ENCODE measurements at places on chromosomes 1 and 21.

GRCh38 chr1:235972311-235972689 is 92.6 kb downstream of the NID1 start:
- DNase-seq, result no peak

GRCh38 chr21:45863267-45863666 is 118.3 kb upstream of the COL6A1 start:
- DNase-seq, result no peak

DNA sequence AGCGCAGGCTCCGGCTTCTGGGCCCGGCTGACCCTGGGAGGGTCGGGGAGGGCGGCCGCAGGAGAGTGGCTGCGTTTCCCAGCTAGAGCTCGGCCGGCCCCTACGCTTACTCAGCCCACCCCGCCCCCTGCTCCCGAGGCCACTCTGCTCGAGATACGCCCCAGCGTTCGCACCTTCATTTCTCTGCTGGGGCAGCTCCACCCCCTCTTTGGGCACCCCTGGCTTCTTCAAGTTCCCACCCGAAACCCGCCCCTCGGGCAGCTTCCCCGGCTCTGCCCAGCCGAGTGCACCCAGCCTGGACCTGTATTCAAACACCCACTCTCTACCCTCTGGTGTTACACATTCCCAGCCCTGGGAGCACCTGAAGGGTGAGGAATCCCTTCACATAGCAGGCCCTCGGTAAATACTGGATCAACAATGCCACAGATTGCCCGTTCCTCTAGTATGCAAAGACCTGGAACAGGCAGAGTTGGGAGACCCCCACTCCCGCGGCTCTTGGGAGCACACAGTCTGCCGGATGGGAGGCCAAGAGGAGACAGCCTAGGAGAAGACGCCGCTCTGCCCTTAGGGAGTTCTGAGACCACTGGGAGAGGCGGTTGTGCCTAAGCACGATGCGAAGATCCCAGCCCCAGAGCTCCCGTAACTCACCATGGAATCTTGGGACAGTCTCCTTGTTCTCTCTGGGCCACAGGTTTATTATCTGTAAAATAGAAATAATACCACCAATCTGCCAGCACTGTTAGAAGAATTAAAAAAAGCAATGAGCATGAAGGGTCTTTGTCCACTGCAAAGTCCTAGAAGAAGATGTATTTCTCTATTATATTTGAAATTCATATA is 566 bp upstream of the PAQR7 start:
- peak; percentile 32 for DNase-seq

DNA sequence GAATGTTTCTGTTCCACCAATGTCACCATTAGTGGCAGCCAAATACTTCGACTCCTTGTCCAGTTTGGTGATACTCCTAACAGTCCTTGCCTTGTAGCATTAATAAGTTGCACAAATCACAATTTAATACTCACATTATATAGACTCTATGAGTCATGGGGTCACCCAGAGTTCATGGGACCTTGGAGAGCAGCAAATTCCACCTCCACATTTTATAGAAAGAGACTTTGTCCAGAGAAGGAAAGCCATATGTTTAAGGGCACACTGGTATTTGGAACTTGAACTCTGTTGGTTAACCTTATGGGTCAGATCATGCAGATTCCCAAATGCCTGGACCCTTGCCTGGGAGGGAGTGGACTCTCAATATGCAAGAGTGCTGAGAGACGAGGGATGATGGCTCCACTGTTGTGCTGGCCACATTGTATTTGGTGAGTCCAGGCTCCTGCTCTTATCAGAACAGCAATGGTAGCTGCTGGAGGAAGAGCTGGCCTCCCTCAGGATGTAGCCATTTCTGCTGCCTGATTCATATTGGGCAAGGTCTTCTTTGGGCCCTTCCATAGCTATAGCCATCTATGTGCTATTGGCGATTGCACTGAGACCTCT is 30.6 kb downstream of the DNAJC6 start:
- no peak for DNase-seq

DNA sequence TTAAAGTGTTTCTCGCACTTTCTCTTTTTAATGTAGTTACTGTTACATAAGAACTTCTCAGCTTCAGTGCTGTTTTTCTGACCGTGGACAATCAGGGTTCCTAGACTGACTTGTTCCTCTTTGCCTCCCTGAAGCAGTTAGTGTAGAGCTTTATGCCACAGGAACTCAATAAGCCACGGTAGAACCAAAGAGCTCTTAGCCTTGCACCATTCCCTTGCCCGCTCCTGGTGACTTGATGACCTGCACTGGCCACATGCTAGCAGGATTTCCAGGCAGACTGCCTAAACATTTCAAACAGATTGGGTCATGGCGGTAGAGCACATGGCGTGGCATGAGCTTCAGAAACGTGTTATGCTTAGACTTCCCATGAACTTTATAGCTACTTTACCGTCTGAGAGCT is 18.8 kb upstream of the FASLG start:
- no peak for DNase-seq

Measured in effector CD8-positive, alpha-beta T cell (primary cell).